Spinal cord (tissue), 10 donors: ENCODE measurements at places on chromosomes 2 and 18. TPM values are rescaled to one million over a fixed set of nuclear protein-coding genes. Genes with fewer than 3 reads are reported as not detected.

DNA sequence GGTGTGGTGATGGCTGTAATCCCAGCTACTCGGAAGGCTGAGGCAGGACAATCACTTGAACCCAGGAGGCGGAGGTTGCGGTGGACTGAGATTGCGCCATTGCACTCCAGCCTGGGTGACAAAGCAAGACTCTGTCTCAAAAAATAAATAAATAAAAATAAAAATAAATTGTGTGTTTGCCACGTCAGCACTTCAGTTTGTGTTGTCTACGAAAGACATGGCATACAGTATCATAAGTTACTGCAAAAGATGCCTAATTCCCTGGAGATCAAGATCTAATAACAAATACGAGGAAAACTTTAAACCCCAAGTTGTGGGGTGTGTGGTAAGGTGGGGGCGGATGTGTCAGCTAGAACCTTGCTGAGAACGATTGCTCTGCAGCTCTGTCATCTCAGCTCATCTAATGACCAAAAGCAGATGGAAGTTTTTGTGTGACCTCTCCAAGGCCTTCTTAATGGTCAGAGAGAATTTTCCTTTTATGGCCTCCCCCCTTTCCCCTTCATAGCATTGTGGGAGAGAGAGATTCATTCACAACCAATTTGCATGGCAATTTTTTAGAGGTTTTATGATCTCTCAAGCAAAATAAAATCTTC lies 11.3 kb downstream of the NPAS2 start:
- no peak for DNase-seq

- DNase-seq, result no peak
Observed at GRCh38 chr2:227395556-227395955, 7.8 kb upstream of the SCYGR1 start.

GRCh38 chr2:228956701-228957474 lies 314.2 kb downstream of the PID1 start:
- peak; percentile 8 for DNase-seq

DNA sequence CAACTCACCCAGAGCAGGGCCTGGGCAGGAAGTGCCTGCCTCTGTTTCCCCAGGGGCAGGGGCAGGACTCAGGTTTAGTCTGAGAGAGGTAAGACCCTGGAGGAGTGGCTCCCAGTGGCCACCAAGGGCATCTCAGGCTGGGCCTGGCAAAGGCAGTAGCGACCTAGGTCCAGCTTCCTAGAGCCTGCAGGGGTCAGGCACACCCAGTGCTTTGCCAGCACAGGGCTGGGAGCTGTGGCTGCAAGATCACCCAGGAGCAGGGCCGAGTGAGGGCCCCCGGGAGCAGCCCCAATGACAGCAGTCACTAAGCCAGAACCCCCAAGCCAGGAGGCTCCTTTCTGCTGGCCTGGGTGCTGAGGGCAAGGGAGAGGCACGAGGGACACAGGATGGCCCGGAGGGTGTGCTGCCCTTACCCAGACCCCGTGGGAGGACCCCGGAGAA lies 8.8 kb upstream of the DUSP2 start:
- DNase-seq, result no peak

- DNase-seq, result no peak
Observed at GRCh38 chr2:133407341-133407740, 160.9 kb downstream of the NCKAP5 start.

LINC00305 gene
- 2.9 TPM for total RNA-seq
